A549 treated with AZD2906 at 1 μM for 4 hours (cell line): ENCODE measurements at places on chromosomes 6 and 20. TPM values are rescaled to one million over a fixed set of nuclear protein-coding genes. Genes with fewer than 3 reads are reported as not detected.

C6orf120 gene
- total RNA-seq: 10.5 to 13.9 TPM (median 12.7 TPM) in 5 replicates

TBC1D22B gene
- total RNA-seq: 4.8 to 5.5 TPM (median 5.2 TPM) in 5 replicates

DDO gene
- total RNA-seq: 0.06 to 0.14 TPM (median 0.11 TPM) in 4 of 5 replicates, not detected in the other

KIF6 gene
- total RNA-seq: 0.16 to 0.29 TPM (median 0.25 TPM) in 5 replicates

OR12D3 gene
- total RNA-seq: not detected in 5 replicates

SLC17A1 gene
- 0.06 TPM in 1 of 5 replicates, not detected in the others for total RNA-seq

KLHDC3 gene
- 26.2 to 31.1 TPM (median 27.7 TPM) in 5 replicates for total RNA-seq

SCRT2 gene
- total RNA-seq: 0.02 TPM in 1 of 5 replicates, not detected in the others

CYP39A1 gene
- total RNA-seq: 0.03 to 0.07 TPM in 2 of 5 replicates, not detected in the others

ZNF311 gene
- 0.08 to 0.24 TPM (median 0.12 TPM) in 5 replicates for total RNA-seq

RALGAPA2 gene
- 1.3 to 1.8 TPM (median 1.6 TPM) in 5 replicates for total RNA-seq

GSTA2 gene
- 0.07 TPM in 2 of 5 replicates, not detected in the others for total RNA-seq

RIMS1 gene
- total RNA-seq: not detected in 5 replicates

OR10C1 gene
- total RNA-seq: not detected in 5 replicates

SLC22A16 gene
- 0.21 TPM in 1 of 5 replicates, not detected in the others for total RNA-seq

VNN1 gene
- total RNA-seq: 0.02 to 0.08 TPM (median 0.07 TPM) in 5 replicates
